ENCODE measurements at places on chromosomes 4 and X.

GRCh38 chrX:65643531-65644052 is 23.9 kb upstream of the MSN start:
- DNase-seq = no peak

GRCh38 chr4:127780598-127780997 is 1.5 kb upstream of the HSPA4L start:
- no peak for DNase-seq

DNA sequence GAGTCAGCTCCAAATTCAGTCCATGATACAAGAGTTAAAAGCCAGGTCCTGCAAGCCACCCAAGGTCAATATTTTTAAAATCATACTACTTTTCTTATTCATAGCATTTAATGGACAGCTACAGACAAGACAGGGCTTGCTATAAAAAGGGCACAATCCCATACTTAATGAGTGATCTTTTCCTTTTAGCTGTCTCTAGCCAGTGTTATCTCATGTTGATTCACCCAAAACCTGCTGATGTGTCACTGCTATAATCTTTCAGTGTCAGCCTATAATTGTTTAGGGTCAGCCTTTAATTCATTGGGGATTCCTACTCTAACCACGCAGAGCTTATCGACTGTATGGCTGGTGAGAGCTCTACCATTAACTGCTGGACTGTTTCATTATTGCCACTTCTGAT is 51.2 kb upstream of the HCCS start:
- DNase-seq = peak; percentile 52

GRCh38 chr4:55027596-55027995 is 97.8 kb downstream of the KDR start:
- DNase-seq = no peak

GRCh38 chr4:183659872-183660242 is 764 bp downstream of the TRAPPC11 start:
- no peak for DNase-seq

All from fibroblast of skin of right quadriceps (primary cell).